Nucleus accumbens (tissue), 56 donors: ENCODE measurements at places on chromosomes 12 and 14.

DNA sequence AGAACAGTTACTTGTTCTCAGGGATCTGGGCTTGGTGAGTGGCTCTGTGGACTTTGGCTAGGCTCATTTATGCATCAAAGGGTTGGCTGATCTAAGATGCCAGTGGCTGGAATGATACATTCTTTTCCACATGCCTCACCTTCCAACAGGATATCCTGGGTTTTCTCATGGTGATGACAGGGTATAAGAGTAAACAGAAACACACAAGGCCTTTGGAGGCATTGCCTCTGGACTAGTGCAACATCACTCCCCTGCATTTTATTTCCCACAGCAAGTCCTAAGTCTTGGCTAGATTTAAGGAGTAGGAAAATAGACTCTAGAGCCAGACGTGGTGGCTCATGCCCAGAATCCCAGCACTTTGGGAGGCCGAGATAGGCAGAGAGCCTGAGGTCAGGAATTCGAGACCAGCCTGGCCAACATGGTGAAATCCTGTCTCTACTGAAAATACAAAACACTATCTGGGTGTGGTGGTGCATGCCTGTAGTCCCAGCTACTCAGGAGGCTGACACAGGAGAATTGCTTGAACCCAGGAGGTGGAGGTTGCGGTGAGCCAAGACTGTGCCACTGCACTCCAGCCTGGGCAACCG is 47.9 kb downstream of the RPH3A start:
- DNase-seq, result no peak

DNA sequence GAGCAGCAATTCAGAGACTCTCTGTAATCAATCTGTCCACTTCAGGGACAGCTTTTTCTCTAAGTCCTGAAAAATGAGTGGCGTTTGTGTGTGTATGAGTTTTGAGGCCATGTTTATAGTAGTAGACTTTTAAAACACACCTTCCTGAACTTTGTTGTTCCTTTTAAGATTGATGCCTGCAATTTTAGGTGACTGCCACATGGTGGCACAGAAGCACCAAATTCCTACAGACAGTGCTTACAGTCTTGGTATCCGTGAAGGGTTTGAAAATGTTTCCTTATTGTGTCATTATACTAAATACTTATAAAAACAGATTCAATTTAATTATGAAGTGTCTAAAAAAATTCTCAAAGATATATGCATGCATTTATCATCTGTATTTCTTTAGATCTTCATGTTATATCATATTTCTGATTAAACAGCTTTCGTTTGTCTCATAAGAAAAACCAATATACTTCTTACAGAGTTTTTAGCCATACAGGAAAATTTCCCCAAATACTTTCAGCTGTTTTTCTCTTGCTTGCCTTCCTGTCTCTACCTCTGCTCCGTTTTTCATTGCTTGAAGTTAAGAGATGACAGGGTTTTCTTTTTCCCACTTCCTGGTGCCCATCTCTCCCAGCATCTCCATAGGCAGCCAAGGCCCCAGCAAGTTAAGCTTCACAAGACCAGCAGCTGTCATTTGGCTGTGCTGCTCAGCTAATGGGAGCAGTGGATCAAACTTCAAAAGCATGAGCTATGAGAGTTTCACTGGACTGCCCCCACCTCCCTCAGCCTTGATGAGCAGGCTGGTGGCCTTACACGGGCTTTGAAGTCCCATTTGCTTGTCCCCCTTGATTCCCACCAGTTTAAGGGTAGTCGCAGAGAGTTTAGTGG is 259.6 kb downstream of the AKAP6 start:
- DNase-seq, result no peak

DNA sequence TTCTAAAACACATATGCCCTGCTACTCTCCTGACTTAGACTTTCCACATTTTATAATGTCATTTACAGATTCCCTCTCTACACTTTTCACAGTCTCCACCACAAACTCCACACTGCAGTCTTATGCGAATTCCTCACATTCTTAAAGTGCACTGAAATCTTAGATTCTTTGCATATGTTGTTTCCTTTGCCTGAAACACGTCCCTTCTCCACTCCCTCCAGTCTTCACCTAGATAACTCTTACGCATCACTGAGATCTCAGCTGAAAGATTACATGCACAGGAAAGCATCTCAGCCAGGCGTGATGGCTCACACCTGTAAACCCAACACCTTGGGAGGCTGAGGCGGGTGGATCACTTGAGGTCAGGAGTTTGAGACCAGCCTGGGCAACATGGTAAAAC is 3.8 kb upstream of the ARHGAP9 start:
- no peak for DNase-seq

GRCh38 chr12:89357297-89357730 is 5.0 kb upstream of the DUSP6 start:
- no peak for DNase-seq

GRCh38 chr12:57459750-57460467 is at the start of gene GLI1:
GLI1 (plus strand) TSS chr12:57459785; CDS start chr12:57463692, 3,907 bp downstream.
- no peak for DNase-seq

- no peak for DNase-seq
Observed at GRCh38 chr14:94775091-94775870, 5.4 kb upstream of the GSC start.

- DNase-seq, result no peak
Observed at GRCh38 chr12:117130801-117131200, 31.6 kb upstream of the TESC start.

- no peak for DNase-seq
Observed at GRCh38 chr14:100577986-100578431, 9.2 kb downstream of the BEGAIN start.

DNA sequence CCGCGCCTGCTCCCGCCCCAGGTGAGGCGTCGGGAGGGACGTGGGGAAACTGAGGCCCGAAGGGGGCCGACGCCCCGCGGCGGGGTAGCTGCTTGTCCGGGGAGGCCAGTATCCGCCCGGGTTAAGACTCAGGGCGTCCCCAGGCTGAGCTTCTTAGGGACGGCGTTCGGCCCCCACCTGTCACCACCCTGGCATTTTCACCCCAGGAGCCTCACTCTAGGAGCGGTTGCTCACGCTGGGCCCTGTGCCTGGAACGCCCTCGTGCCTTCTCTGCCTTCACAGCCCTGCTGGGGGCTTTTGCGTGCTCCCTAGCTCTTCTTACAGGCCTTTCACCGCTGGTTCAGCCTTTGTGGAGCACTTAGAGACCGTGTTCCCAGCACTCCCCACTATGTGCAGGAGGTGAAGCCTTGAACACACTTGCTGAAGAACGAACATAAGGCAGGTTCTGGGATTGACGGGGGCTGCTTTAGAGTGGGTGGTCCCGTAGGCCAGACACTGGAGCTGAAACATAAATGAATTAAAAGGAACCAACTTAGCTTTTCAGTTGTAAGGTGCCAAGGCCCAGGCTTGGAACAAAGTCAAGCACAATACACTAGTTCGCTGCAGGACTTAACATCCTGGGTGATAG is 601 bp downstream of the ZNF839 start:
- DNase-seq, result peak; percentile 20

- no peak for DNase-seq
Observed at GRCh38 chr12:71075743-71076142, 82.1 kb downstream of the TSPAN8 start.

GRCh38 chr12:27592548-27592947 is 68.5 kb downstream of the PPFIBP1 start:
- DNase-seq, result no peak

DNA sequence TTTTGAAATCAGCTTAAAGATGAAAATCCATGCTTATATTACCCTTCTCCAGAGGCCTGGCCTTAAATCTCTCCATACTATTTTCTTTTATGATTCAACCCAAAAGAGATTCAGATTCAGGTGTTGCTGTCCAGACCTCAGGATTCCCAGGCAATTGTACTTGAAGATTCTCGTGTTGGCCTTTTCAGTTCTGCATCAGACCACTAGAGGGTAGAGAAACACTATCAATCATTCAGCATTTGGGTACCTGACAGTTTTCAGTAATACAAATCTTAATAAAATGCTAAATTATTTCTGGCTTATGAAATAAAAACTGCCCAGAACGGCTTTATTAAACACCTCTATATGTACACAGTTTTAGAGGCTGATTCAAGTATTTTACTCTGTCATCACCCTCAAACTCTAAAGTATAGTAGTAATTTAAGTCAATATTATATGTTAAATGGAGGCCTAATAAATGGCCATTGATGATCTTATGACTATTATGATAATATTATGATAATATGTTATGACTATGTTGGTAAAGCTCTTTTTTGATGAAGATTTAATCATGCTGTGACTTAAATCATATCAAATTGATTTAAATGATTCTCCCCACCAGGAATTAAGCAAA is 301.1 kb downstream of the DUSP6 start:
- DNase-seq, result no peak

DNA sequence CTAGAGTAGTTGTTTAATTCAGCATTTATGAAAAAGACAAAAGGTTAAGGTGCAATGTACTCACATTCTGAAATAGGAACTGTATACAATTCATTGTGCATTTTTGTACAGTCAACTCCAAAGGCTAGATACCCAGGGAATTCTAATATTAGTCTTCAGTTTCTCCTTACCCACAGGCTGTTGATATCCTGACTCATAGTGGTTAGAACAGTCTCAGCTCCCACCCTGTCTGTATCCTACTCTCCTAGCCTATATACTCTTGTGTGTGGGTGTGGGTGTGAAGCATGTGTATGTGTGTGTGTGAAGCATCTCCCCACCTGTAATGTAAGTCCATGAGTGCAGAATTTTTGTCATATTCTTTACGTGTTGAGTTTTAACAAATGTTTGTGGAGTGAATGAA is 229.5 kb downstream of the NAV3 start:
- DNase-seq, result no peak

DNA sequence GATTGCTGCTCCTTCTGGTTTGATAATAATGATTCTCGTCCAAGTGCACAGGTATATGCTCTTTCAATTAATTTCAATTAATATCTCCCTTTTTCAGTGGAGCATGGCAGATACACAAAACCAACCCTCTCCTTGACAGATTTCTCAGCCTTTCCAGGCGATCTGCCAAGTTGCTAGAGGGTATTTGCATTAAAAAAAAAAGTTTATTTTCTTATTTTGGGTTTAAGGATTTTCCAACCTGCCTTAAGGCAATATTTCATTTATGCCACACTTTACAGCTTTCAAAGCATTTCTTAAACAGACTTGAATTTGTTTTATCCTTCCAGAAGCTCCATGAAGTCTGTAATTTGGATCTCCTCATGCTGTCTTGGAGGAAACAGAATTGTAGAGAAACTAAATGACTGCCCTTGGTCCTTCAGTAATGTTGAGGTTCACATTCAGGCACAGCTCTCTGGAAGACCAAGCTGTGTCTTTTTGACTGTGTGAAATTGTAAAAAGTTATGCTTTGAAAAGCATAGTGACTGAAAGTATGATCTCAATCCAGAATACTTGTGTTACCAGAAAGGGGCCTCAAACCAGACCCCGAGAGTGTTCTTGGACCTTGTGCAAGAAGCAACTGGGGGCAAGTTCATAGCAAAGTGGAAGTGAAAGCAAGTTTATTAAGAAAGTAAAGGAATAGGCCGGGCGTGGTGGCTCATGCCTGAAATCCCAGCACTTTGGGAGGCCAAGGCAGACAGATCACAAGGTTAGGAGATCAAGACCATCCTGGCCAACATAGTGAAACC is 2.3 kb downstream of the DGLUCY start:
- no peak for DNase-seq

DNA sequence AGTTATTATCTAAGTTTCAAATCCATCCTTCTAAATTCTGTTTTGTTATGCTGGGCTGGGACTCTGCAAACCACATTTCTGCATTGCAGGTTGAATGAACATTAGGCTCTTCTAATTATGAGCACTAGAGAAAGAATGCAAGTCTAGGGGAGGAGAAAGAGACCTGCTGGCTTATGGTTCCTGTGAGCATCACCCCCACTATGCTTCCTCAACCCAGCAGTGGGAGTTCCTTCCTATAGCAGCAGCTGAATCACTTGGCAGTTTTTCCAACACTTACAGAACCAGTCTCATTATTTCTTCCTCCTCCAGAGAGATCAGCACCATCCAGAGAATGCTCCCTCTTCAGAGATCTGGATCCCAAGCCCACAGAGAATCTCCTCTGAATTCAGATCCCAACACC is 297.7 kb upstream of the CLEC14A start:
- no peak for DNase-seq

DNA sequence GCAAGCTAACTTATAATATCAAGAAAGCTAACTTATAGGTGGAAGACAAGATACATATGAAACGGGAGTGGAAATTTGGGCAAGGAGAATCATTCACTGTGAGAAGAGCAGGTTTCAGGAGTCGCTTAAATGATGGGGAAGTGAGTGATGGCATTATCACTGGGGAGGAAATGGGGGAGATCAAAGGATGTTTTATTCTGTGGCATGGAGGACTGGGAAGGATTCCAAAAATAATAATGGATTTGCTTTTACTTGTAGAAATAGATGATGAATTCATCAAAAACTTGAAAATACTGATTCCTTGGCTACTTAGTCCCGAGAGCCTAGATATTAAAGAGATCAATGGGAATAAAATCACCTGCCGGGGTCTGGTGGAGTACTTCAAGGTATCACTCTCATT is 47.8 kb downstream of the SAV1 start:
- DNase-seq, result no peak

DNA sequence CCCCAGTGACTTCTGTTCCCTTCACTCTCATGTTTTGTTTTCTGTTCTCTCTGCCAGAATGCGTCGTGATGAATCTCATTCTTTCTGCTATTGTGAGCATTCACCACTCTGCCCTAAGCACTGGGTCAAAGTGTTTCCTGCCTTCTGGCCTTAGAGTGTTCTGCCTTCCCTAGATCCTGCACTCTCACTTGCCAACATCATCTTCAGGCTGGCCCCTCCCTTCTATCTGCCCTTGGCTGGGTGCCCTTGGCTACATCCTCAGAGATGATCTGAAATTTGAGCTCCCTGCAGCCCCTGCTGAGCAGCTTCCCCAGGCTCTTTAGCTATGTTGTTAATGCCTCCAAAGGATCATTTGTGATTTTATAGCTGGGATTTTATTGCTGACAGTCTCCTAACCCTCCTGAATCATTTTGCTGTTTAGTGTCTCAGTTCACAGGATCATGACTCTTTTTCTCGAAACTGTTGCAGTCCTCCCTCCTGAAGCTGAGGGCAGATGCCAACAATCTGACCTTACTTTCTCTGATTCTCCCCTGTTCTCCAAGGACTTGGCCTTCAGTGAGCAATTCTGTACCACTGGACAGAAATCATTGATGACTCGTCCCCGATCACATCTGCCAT is 4.5 kb downstream of the DHRS2 start:
- DNase-seq, result no peak

GRCh38 chr12:108313241-108313605 is 25.9 kb downstream of the CMKLR1 start:
- no peak for DNase-seq
